Sigmoid colon (tissue), 7 donors: ENCODE measurements at places on chromosomes 13 and 19.

DNA sequence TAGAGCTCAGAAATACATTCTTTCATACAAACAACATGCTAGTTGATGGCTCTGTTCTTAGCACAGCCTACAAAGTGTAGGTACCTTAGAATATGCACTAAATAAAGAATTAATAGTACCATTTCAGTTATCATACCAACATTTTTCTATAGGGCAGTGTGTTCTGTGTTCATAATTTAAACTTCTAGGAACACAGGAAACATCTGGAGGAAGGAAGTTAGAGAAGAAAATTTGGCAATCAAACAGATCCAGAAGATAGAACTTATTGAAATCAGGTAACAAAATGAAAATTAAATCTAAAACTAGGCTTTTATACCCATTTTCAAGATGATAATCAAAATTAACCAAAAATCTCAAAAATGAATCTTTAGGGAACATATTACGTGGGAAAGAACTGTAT is 527.5 kb downstream of the DCT start:
- no peak overlapping the region for H3K4me3 ChIP-seq
- H3K36me3 ChIP-seq, result no peaks in the 10 kb centered on the region
- no peaks in the 10 kb centered on the region for H3K27me3 ChIP-seq
- H3K4me1 ChIP-seq, result peaks cover 8% of the 10 kb centered on the region

DNA sequence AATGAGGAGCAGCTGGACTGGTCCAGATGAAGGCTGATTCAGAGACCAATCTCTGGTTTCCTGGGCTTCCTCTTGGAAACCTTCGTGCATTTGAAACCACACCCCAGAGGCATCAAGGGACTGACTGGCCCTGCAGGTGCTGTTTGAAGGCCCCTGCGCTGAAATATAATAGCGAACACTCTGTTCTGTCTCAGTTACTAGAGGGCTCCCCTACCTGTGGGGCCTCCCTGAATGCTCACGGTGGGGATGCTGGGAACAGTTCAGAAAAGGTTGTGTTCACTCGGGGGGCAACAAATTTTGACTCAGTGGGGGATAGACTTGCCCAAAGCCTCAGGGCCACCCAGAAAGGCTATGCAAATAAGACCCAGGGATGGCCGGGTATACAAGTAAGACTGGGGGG is 6.4 kb downstream of the CCDC8 start:
- H3K36me3 ChIP-seq, result no peaks in the 10 kb centered on the region
- peaks cover 14% of the 10 kb centered on the region for H3K27me3 ChIP-seq
- no peak overlapping the region for H3K4me3 ChIP-seq
- H3K27ac ChIP-seq, result no peak overlapping the region
- peaks cover 43% of the 10 kb centered on the region for H3K4me1 ChIP-seq

DNA sequence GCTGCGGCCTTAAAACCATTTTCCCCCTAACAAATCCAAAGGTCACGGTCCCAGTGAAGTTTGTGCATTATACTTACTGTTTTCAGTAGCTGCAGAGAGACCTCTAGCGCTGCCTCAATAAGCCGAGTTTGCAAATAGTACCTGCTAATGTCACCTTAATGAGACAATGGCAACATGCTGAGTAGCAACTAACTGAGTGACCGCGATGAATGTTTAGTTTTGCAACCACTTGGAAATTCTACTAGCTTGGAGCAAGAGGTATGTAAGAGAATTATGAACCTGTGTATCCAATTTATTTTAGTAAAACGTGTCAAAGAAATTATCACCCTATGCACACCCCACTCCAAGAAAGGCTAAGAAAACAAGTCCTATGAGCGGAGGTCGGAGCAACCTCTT is 1.2 kb downstream of the KPNA3 start:
- H3K27ac ChIP-seq, result peak overlapping the region; percentile 99
- no peaks in the 10 kb centered on the region for H3K36me3 ChIP-seq
- no peak for DNase-seq
- no peaks in the 10 kb centered on the region for H3K27me3 ChIP-seq
- peak overlapping the region; percentile 94 for H3K4me3 ChIP-seq

DNA sequence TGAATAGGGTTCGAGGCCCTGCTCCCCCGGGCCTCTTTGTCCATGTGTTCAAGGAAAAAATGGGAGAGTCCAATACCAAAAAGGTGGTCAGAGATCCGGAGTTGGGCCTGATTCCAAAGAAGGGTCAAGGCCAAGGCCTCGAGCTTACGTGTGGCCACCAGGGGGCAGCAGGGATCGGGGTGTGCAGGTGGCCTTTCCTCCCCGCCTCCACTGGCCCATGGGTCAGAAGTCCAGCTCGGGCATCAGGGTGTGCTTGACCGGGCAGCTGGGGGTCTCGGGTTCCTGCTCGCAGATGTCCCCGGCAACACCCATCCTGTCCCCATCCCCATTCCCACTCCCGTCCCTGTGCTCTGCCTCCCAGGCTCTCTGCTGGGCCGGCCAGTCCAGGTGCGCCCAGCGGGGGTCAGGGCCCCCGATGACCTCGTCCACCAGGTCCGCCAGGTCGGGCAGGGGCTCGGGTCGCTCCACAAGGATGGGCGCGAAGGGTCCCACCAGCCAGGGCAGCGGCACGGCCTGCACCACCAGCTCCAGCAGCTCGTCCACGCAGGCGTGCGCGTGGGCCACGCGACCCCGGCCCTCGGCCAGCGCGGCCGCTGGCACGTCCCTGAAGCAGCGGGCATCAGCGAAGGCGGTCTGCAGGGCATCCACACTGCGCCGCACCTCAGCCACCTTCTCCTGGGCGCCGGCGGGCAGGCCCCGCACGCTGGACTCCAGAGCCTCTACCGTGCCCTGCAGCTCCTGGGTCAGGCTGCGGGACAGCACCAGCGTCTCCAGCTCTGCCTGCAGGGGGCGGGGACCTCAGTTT is 5.2 kb upstream of the PLIN4 start:
- DNase-seq, result no peak
- H3K36me3 ChIP-seq, result no peaks in the 10 kb centered on the region
- H3K4me1 ChIP-seq, result no peaks in the 10 kb centered on the region
- H3K27me3 ChIP-seq, result no peaks in the 10 kb centered on the region
- H3K27ac ChIP-seq, result no peak overlapping the region
- no peak overlapping the region for H3K4me3 ChIP-seq
